AG08395 (cell line): ENCODE measurements at places on chromosomes 2 and 18.

DNA sequence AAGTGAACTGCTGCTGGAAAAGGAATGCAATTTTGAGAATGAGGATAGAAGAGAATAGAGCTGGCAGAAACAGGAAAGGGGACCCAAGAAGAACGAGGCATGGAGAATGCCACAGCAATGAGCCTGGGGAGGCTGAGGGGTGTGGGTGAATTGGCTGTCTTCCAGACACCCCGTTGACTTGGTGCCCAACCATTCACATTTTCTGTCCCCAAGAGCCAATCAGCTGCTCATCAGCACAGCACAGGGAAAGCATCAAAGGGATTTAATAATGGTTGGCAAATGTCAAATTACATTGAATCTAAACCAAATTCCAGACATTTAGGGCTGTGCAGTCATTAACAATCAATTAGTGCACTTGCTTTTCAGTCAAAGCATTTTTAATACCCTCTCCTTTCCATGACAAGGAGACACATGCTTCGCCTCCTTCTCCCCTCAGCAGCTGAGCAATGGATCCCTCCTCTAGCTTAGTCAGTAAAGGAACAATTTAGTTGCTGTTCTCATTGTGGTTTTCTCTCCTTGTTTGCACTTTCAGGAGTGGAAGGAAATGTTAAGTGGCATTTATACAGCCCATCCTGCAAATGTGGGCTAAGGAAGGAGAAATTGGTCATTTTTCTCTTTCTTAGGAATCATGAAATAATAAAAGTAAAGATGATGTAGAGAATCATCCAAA, 98.8 kb downstream of the KLF7 start:
- DNase-seq, result peak; percentile 30

GRCh38 chr18:25434745-25435144, 82.8 kb upstream of the ZNF521 start:
- no peak for DNase-seq

GRCh38 chr2:206031162-206031784, 54.7 kb downstream of the INO80D start:
- DNase-seq, result peak; percentile 10

GRCh38 chr2:1769703-1770422, 25.5 kb upstream of the PXDN start:
- DNase-seq, result peak; percentile 48

- no peak for DNase-seq
Measured at GRCh38 chr2:109721135-109721534, 73.0 kb upstream of the RGPD5 start.

GRCh38 chr18:26119246-26119645, 14.4 kb upstream of the PSMA8 start:
- no peak for DNase-seq

GRCh38 chr2:13533524-13533922, 816.8 kb downstream of the TRIB2 start:
- DNase-seq, result no peak

GRCh38 chr2:134250840-134251461, 2.9 kb upstream of the MGAT5 start:
- DNase-seq, result no peak

DNA sequence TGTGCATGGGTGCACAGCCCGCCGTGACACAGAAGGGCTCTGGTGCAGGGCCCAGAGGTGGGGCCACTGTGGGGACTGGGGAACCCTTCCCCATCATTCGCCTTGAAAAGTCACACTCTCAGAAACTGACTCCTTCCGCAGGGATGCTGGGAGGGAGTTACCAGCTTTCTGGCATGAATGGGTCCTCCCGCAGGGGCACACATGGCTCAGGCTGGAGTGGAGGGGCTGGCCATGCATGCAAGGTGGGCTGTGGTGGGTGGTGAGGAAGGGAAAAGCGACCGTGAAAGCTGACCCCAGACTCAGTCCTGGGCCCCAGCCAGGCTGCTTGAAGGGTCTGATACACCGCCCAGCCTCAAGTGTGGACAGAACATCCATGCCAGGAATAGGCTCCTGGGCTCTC, 201.1 kb downstream of the TNS1 start:
- DNase-seq, result no peak

DNA sequence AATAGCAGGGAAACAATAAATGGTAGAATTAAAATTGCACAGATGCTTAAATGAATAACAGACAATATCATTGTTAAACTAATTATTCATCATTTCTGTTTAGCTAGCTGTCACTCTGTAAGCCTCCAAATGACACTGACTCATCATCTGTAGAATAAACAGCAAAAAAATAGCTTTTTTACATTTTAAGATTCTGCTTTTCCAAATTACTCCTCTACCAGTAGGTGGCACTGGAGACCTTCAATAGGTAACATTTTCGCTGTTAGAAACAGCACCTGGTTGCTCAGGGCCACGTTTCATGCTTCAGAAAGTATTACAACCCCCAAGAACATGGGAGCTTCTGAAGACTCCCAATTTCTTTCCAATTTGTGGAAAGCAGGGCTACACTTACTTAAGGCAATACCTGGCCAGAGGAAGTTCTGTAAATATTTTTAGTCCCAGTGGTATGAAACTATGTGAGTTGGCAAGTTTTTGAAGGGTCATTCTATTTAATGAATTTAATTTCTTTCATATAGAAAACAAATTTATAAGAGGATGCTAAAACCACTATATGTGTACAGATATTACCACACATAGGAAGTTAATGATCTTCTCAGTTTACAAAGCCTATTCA, 45.4 kb downstream of the TTN start:
- DNase-seq, result peak; percentile 14

GRCh38 chr2:46909771-46910419, 5.7 kb downstream of the MCFD2 start:
- peak; percentile 81 for DNase-seq

DNA sequence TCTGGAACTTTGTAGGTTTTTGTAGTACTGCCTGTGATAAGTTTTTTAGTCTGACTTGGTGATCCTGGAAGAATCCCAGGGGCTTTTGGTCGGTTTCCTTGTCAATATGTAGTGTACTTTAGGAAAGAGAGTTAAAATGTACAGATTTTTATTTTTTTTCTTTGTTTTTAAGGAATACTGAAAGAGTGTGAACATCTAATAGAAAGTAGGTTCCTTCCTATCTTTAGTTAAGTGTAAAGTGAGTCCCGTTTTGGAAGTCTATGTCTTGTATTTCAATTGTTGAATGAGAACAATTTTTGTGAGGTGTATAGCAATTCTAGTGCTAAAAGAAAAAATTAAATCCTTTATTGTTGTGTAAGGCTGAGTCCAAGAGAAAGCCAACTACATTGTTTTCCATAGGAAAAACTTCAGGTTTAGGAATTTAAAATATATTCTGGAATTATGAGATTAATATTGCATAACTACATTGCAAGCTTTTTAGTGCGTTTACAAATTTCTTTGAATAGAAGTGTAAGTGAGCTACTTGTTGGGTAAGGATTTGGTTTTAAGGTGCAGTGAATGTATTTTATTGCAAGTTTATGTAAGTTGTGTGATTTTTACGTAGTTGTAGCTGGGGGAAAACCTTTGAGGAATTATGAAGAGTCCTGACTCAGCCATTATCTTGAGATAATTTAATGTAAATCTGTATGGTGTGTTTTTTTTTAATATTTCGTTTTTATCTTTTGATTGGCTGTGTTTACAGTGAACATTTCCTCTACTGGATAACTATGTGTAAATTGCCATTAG, 1.7 kb downstream of the VAPA start:
- DNase-seq, result no peak

- DNase-seq, result no peak
Measured at GRCh38 chr2:190827720-190828119, 52.9 kb upstream of the GLS start.

DNA sequence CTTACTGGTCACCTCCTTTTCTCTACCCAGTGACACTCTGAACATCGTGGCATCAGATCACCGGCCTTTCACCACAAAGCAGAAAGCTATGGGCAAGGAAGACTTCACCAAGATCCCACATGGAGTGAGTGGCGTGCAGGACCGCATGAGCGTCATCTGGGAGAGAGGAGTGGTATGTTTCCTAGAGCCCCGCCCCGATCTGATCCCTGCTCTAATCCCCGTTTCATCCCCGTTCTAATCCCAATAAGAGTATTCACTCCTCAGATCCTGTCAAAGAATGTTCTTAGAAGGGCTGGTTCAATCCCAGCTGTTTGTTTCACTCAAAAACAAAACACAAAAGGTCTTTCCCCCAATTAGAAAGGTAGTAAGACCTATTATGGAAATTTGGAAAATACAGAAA, 30.4 kb upstream of the MAPRE3 start:
- DNase-seq, result no peak

DNA sequence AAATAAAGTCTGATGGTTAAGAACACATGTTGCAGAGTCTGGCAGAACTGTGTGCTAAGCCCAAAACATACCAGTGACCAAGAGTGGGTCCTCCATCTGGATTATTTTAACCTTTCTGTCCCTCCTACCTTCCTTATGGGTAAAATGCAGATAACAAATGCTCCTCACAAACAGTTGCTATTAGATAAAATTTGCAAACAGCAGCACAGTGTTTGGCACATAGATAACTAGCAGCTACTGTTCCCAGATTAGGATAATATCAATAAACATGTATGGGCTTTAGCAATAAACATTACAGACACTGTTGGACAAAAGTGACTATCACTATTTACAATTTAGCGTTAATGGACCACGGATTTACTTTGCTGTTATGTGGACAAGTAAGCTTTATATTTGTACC, 154.9 kb downstream of the TCF4 start:
- DNase-seq, result no peak

DNA sequence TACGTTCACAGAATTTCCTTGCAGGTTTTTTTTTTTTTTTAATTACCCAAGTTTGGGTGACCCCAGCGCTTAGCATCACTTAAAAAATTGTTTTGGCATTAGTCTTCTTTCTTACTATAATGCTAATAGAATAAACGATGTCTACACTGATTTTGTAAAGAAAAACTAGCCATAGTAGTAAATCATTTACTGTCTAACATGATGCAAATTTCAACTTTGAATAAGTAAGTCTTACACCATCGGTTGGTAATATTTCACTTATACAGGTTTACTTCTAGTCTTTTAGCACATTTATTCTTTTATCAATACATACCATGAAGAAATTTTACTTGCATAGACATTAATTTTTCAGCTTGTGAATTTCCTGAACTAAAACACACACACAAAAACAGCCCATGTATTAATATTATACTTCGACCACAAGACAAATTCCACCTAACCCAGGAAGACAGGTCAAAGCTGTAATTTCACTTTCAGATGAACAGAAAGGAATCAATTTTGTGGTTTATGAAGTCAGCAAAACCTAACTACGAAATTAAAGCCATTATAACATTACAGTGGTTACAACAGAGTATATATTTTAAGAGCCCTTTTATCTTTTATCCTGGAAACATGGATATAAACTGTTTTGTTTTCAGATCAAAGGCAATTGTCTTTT, 1.9 kb downstream of the YES1 start:
- DNase-seq, result no peak

DNA sequence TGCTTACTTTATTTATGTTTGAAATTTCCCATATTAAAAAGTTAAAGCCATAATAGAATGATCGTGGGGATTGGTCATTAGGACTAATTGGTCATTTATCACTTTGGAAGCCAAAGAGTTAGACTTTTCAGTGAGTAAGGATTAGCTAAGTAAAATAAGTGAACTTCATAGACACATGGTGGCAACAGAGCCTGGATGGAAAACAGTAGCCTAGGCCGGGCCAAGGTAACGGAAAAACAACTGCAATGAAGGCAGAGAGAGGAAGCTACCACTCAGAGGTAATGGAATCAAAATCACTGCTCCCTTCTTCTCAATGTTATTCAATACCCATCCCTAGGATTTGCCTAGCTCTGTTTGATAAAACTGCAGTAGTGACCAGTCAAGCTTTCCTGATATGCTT, 4.1 kb upstream of the GCG start:
- no peak for DNase-seq

DNA sequence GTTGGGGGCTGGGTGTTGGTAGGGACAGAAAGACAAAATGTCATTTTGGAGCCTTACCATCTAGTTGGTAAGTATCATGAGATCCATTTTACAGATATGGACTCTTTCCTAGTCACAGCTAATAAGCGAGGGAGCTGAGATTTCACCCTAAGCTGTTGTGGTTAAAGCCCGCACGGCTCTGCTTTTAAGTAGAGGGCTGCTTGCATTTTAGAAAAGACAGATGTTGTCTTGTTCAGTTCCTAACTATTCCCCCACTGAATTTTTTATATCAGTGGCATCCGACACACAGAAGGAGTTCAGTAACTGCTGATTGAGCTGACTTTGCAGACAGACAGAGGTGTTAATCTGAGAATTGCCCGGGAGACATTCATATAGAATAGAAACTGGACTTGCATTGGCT, 3.7 kb downstream of the QPCT start:
- DNase-seq, result no peak

GRCh38 chr2:148303161-148303560, 282.3 kb downstream of the MBD5 start:
- DNase-seq, result no peak

GRCh38 chr2:239577935-239578334, 177.1 kb upstream of the HDAC4 start:
- DNase-seq, result no peak

- no peak for DNase-seq
Measured at GRCh38 chr18:24428709-24429108, 2.2 kb downstream of the IMPACT start.

- DNase-seq, result peak; percentile 51
Measured at GRCh38 chr18:23689031-23689615, at the start of gene LAMA3. Gene LAMA3, plus strand, starts transcription at chr18:23689453. Its CDS starts 231 bp downstream, at chr18:23689684.

- DNase-seq, result peak; percentile 40
Measured at GRCh38 chr2:165698444-165698884, 95.6 kb downstream of the GALNT3 start.

GRCh38 chr2:45631955-45632354, 19.5 kb upstream of the PRKCE start:
- DNase-seq, result no peak

DNA sequence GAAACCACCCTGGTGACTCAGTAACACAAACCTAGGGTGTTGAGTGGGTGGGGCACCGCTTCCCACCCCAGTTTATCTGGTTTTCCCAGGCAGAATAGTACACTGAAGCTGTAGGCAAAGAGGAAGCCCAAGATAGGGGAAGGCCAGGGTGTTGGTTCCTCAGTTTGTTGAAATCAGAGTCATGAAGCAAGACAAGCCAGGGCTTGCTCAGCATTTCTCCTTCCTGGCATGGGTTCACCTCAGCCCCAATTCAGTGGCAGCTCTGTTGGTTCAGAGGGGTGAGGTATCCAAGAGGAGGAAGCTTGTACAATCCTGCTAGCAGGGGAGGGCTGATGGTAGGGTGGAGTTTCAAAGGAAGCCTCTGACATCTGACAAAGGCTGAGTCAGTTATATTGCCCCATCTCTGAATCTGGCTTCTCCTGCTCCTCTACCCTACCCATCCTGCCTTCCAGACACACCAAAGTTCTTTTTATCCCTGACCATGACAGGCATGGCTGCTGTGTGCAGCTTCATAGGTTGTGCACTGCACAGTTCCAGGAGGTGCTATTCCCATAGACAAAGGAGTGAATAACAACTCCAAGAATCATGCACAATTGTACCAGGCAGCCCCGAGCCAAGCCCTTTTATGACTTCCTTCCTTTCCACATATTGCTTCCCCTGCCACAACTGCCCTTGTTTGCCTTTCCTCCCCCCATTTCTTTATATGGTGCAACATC, 24.9 kb upstream of the RAB10 start:
- peak; percentile 85 for DNase-seq
